ENCODE measurements at places on chromosomes 4 and X. TPM values are rescaled to one million over a fixed set of nuclear protein-coding genes. Genes with fewer than 3 reads are reported as not detected.

The C1QTNF7 gene
- total RNA-seq, result 2.3 TPM

The GPR82 gene
- total RNA-seq, result 0.14 TPM

The RAB39B gene
- total RNA-seq, result 0.60 TPM

The MID2 gene
- 5.0 TPM for total RNA-seq

DNA sequence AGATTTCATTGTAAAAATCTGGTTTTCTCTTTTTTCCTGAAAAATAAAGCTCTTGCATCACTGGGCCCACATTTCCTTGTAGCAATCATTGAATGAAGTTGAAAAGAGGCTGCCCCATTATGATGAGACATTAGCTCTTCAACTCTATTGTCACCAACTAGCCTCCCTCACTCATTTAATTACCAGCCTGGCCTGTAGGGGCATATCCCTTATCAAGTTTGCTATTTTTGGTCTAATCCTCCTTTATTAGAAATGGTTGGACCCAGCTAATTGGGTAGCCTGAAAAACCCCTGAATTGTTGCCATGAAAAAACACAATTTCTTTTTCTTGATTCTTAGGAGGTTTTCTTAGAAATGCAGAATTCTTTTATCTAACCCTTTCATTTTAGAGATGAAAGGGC lies 164.6 kb upstream of the CASK start:
- no peak for DNase-seq

GRCh38 chr4:101291198-101291597 lies 56.1 kb downstream of the PPP3CA start:
- DNase-seq, result no peak

DNA sequence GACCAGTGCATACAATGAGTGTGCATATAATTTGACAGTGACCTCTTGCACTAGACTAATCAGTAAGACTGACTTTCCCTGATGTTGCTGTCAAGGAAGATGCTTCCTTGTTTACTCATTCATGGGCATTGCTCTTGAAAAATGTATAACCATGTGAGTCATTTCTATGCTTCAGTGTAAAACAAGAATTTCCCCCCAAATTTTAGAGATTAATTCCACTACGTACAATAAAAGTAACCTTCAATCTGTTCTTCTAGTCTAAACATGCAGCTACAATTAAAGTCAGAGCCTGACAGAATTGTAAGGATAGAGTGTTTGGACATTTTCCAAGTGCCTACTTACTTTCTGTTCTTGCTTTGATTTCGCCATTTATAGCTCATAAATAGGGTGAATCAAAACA lies 935.7 kb downstream of the RAPGEF2 start:
- DNase-seq, result no peak

GRCh38 chrX:29466456-29466855 lies 748.9 kb upstream of the MAGEB2 start:
- DNase-seq, result no peak

GRCh38 chr4:141642711-141643110 lies 6.3 kb downstream of the IL15 start:
- no peak for DNase-seq

Measured in right cardiac atrium (tissue), 5 donors.